ENCODE measurements at places on chromosomes 6 and 20. TPM values are rescaled to one million over a fixed set of nuclear protein-coding genes. Genes with fewer than 3 reads are reported as not detected.

DNA sequence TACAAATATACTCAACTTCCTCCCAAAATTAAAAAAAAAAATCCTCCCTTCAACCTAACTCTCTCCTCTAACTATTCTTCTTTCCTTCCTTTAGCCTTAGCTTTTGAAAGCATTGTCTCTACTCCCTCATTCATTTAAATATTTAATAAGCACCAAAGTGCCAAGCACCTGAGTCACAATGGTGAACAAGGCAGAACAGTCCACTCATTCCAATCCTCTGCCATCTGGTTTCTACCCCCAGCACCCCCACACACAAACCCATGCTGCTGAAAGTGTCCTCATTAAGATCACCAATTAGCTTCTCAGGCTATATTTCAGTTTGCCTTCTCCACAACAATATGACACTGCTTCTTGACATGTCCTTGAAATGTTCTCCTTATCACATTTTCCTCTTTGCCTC, 76.3 kb downstream of the DTNBP1 start:
- DNase-seq = no peak
- H3K27me3 ChIP-seq = no peaks in the 10 kb centered on the region
- no peak overlapping the region for H3K4me3 ChIP-seq

DNA sequence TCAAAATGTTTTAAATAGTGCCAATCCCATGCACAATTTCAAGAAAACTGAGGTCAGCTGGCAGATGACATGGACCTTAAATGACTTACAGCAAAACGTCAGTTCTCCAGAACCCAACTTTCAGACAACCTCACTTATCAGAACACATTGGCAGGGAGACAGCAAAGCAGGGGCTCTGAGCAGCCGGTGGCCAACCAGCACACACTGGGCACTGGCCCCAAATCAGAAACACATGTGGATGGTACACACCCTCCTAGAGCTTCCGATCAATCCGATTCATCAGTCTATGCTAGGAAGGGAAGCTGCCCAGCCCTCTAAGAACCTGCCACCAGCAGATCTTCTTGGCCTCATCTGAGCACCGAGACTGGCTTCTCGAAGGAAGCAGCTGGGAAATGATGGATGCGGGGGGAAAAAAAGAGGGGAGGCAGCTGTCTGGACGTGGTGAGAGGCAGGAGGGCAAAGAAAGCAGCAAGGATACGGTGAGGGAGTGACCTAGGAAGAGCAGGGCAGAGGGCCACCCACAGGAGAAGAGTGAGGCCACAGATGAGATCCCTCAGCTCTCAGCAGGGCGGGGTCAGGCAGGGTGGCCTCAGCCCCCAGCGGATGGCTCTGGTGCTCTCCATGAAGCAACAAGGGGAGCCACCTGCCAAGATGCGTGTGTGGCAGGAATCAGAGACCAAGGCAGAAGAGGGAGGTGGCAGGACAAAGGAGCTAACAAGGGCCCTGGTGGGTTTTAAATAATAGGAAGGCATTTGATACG, 32.9 kb downstream of the TAF4 start:
- H3K4me3 ChIP-seq = no peak overlapping the region
- peaks cover 8% of the 10 kb centered on the region for H3K4me1 ChIP-seq
- H3K36me3 ChIP-seq = no peaks in the 10 kb centered on the region
- no peak for DNase-seq

GRCh38 chr6:63997734-63998133, 362.1 kb downstream of the PHF3 start:
- H3K27ac ChIP-seq = no peak overlapping the region
- no peak for DNase-seq
- H3K4me1 ChIP-seq = no peaks in the 10 kb centered on the region
- H3K4me3 ChIP-seq = no peak overlapping the region
- no peaks in the 10 kb centered on the region for H3K36me3 ChIP-seq

GRCh38 chr20:13302647-13303450, 81.8 kb downstream of the ISM1 start:
- no peaks in the 10 kb centered on the region for H3K4me1 ChIP-seq
- no peak overlapping the region for H3K27ac ChIP-seq

- no peaks in the 10 kb centered on the region for H3K36me3 ChIP-seq
- peaks cover 22% of the 10 kb centered on the region for H3K4me1 ChIP-seq
- H3K27ac ChIP-seq = peak overlapping the region; percentile 56
- peaks cover 6% of the 10 kb centered on the region for H3K27me3 ChIP-seq
- peak; percentile 33 for DNase-seq
Measured at GRCh38 chr20:45470262-45470931, 844 bp downstream of the WFDC2 start.

- H3K4me3 ChIP-seq = no peak overlapping the region
- H3K36me3 ChIP-seq = no peaks in the 10 kb centered on the region
- no peak overlapping the region for H3K27ac ChIP-seq
Measured at GRCh38 chr6:109939654-109940053, 38.5 kb upstream of the GPR6 start.

Gene OLIG3
- polyA plus RNA-seq = not detected

- no peaks in the 10 kb centered on the region for H3K36me3 ChIP-seq
- H3K27ac ChIP-seq = no peak overlapping the region
- H3K4me3 ChIP-seq = no peak overlapping the region
- H3K4me1 ChIP-seq = peaks cover 4% of the 10 kb centered on the region
- no peaks in the 10 kb centered on the region for H3K27me3 ChIP-seq
- DNase-seq = no peak
Measured at GRCh38 chr6:128397996-128398395, 122.4 kb downstream of the PTPRK start.

GRCh38 chr6:158191032-158191431, 22.9 kb downstream of the GTF2H5 start:
- no peaks in the 10 kb centered on the region for H3K36me3 ChIP-seq
- H3K4me1 ChIP-seq = no peaks in the 10 kb centered on the region
- DNase-seq = no peak
- no peak overlapping the region for H3K4me3 ChIP-seq
- H3K27ac ChIP-seq = no peak overlapping the region
- H3K27me3 ChIP-seq = no peaks in the 10 kb centered on the region

Gene DEFB132
- not detected for polyA plus RNA-seq

DNA sequence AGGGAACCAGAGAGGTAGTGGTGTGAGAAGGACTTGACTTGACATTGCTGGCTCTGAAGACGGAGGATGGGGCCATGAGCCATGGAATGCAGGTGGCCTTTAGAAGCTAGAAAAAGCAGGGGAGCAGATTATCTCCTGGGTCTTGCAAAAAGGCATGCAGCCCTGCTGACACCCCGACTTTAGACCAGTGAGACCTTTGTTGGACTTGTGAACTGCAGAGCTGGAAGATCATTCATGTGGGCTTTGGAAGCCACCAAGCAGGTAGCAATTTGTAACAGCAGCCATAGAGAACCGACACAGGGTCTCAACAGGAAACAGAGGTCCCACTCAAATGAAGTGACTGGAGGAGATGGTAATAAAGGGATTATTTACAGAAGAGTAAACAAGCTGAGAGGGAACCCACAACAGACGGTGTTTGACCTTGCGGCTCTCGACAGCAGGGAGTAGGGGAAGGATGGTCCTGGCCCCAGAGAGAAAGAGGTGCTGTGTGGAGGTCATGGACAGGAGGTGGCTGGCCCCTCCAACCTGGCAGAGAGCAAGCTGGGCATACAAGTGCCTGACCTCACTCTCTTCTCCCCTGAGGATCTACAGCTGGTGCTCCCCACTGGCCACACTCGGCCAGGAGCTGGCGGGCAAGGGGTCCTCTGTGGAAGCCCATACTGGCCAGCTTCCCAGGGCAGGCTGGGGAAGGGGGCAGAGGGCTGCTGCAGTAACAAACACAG, 43.9 kb downstream of the SLC22A23 start:
- no peak overlapping the region for H3K4me3 ChIP-seq
- H3K27ac ChIP-seq = no peak overlapping the region
- DNase-seq = no peak
- H3K4me1 ChIP-seq = peaks cover 6% of the 10 kb centered on the region
- H3K27me3 ChIP-seq = no peaks in the 10 kb centered on the region
- H3K36me3 ChIP-seq = no peaks in the 10 kb centered on the region

GRCh38 chr6:41767112-41767833, 12.4 kb downstream of the FRS3 start:
- DNase-seq = no peak
- peak overlapping the region; percentile 73 for H3K27ac ChIP-seq
- no peaks in the 10 kb centered on the region for H3K36me3 ChIP-seq
- H3K4me3 ChIP-seq = no peak overlapping the region
- H3K27me3 ChIP-seq = no peaks in the 10 kb centered on the region

- H3K36me3 ChIP-seq = no peaks in the 10 kb centered on the region
- H3K4me3 ChIP-seq = peak within 1 kb of the TSS; percentile 49
- peaks cover 33% of the 10 kb centered on the region for H3K27me3 ChIP-seq
- peak; percentile 33 for DNase-seq
- H3K4me1 ChIP-seq = peaks cover 14% of the 10 kb centered on the region
- H3K27ac ChIP-seq = no peak within 1 kb of the TSS
Measured at GRCh38 chr6:117906958-117907600, at the start of gene SLC35F1. Gene SLC35F1 (plus strand): TSS chr6:117907264.

DNA sequence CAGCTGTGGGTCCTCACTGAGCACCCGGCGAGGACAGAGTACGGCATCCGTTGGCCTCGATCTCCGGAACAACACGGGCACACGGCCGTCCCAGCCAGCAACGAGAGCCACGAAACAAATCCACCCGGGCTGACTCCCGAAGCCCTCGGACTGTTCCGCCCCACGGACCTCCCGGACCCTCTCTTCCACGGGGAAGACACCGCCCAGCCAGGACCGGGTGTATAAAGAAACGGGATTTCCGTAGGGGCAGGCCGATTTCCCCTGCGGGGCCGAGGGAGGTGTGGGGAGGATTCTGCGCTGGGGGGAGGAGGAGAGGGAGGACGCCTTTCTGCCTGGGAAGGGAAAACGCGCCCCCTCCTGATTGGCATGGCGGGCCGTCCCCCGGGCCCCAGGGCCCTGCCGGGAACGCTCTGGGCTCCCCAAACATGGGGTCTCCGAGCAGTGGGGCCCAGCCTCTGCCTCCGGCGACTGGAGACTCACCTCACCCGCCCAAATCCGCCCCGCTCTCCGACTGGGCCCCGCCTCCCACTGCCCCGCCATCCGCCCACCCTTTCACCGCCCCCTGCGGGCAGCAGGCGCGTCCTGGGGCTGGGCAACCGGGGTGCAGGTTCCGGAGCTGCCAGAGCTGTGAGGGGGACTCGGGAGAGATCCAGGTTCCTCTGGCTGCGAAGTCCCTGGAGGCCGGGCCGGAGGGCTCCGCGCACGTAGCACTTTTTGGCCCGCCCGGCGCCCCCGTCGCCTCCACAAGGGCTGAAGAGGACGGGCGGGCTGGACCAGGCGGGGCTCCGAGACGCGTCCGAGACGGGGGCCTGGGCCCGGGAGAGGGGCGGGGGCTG, 679 bp upstream of the PPDPF start:
- H3K36me3 ChIP-seq = peaks cover 19% of the 10 kb centered on the region
- H3K27ac ChIP-seq = peak overlapping the region; percentile 86
- H3K27me3 ChIP-seq = no peaks in the 10 kb centered on the region
- peak; percentile 79 for DNase-seq

DNA sequence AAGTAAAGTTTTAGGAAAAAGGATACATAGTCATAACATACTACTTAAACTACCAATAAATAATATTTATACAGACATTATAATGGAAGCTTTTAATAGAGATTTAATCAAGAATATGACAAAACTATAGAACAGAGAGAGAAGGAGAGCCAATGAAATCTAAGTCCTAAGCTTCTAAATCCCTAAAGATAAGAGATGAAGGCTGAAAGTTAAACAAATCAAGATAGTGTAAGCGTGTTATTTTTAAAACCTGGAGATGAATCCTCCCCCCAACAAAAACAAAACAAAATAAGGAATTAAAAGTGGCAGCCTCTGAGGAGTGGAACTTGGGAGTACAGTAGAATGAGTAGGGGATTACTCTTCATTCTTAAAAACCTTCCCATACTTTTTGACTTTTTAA, 145.9 kb downstream of the TBC1D32 start:
- no peak overlapping the region for H3K4me3 ChIP-seq
- no peaks in the 10 kb centered on the region for H3K4me1 ChIP-seq
- DNase-seq = no peak

Gene CRYBG1
- polyA plus RNA-seq = 16.1 TPM

DNA sequence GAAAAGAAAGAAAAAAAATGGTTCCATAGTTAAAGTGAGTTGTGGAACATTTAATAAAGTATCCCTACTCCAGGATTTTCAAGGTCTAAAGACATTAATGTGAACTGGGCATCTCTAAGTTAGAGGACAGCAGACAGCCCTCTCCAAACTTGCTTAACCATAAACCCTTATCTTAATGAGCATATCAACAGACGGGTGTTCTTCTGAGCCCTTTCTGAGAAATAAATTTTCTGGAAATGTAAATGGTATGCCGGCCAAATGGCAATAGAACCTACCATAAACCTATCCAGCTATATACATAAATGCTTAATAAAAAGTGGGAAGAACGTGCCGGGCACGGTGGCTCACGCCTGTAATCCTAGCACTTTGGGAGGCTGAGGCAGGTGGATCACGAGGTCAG, 12.5 kb downstream of the SLC18B1 start:
- peaks cover 15% of the 10 kb centered on the region for H3K4me1 ChIP-seq
- DNase-seq = no peak
- H3K27ac ChIP-seq = no peak overlapping the region
- no peak overlapping the region for H3K4me3 ChIP-seq

Gene RGS17
- 2.4 TPM for polyA plus RNA-seq

Gene PSORS1C2
- polyA plus RNA-seq = not detected

DNA sequence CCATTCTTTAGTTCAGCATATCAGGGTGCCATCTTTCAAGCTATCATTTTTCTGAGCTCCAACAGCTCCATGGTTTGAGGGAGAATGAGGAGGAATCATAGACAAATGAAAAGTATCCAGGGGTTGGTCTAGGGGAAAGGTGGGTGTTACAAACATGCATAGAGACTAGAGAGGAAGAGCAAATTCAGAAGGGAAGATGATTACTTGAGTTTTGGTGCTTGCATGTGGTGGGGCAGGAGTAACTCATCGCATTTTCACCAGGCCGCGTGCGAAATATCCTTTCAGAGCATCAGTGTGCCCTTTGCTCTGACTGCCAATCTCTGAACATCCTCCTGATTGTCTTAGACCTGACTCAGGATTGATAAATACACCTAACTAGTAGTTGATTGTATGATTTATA, 7.7 kb upstream of the BICRAL start:
- H3K27me3 ChIP-seq = no peaks in the 10 kb centered on the region
- peak overlapping the region; percentile 22 for H3K4me3 ChIP-seq

Gene WFDC10B
- not detected for polyA plus RNA-seq

- H3K4me1 ChIP-seq = no peaks in the 10 kb centered on the region
- H3K4me3 ChIP-seq = no peak overlapping the region
- no peak overlapping the region for H3K27ac ChIP-seq
- H3K27me3 ChIP-seq = peaks cover 5% of the 10 kb centered on the region
Measured at GRCh38 chr6:169839029-169839481, 87.6 kb downstream of the ERMARD start.

- H3K27ac ChIP-seq = peak overlapping the region; percentile 97
- DNase-seq = no peak
- peaks cover 33% of the 10 kb centered on the region for H3K4me1 ChIP-seq
- peak overlapping the region; percentile 96 for H3K4me3 ChIP-seq
Measured at GRCh38 chr20:17969884-17970409, 1.1 kb downstream of the MGME1 start.

DNA sequence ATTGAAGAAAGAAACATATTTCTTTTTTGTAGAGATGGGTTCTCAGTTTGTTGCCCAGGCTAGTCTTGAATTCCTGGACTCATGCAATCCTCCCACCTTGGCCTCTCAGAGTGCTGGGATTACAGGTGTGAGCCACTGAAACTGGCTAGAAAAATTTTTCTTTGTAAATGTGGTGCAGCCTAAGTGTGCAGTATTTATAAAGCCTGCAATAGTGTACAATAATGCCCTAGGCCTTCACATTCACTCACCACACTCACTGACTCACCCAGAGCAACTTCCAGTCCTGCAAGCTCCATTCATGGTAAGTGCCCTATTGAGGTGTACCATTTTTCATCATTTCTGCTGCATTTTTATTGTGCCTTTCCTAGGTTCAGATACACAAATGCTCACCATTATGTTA, 31.4 kb downstream of the NHSL1 start:
- no peak overlapping the region for H3K4me3 ChIP-seq
- no peaks in the 10 kb centered on the region for H3K27me3 ChIP-seq
- no peak overlapping the region for H3K27ac ChIP-seq
- H3K4me1 ChIP-seq = no peaks in the 10 kb centered on the region
- no peak for DNase-seq
- H3K36me3 ChIP-seq = peaks cover 12% of the 10 kb centered on the region

Gene RPS18
- polyA plus RNA-seq = 4,142 TPM

Gene ZC2HC1B
- polyA plus RNA-seq = not detected
